Right kidney (tissue), 9 donors: ENCODE measurements at places on chromosomes 11 and 22.

DNA sequence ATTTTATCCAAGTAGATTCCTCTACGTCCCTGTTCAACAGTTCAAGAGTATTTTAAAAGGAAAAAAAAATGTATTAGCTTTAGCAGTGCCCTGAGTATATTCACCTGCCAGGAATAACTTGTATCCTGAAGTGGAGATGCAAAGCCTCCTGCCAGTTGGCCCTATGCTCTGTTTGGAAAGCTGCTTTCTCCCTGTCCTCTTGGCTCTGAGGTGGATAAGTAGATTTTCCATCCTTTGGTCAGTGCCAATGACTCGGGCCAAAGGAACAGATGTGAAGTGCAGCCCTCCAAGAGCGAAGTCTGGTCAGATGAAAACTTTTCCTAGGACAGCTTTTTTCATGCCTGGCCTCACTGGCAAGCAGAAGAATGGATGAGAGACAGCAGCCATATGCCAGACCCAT lies 839.9 kb upstream of the TENM4 start:
- DNase-seq, result no peak

DNA sequence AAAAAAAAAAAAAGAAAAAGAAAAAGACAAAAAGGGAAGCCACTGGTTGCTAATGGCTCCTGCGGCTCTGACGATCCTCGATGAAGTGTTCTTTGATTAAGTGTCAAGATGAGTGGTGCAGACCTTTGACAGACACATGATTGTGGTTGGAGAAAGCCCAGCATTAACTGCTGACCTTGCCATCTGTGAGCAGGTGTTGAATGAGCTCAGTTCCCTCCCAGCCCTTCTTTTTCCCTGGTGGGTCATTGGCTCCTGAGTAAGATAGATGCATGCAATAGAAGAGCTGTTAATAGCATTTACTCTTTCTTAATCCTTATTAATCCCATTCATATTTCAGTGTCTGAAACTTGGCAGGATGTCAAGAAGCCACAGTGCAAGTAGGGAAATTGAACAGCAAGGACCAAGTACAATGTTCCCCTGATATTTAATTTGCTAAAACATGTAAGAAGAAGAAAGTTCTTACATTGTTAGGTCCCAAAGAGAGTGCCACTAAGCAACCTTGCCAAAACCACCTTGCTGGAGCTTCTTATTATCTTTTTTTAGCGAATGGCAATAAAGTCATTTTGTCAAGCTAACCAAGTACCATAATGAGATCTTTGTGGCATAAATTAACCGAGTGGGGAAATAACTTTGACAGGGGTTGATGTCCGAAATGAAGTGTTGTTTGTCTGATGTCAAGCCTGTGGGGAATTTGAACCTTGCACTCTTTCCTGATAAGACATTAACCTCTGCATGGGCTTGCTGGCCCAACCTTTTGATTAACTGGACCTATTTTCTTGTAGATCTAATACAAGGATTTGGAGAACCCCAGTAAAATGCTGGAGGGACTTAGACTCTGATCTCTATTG lies 113.7 kb downstream of the PTPRJ start:
- DNase-seq, result no peak

- DNase-seq, result no peak
These were observed 61.5 kb upstream of the PITPNB start for GRCh38 chr22:27980424-27981148.

DNA sequence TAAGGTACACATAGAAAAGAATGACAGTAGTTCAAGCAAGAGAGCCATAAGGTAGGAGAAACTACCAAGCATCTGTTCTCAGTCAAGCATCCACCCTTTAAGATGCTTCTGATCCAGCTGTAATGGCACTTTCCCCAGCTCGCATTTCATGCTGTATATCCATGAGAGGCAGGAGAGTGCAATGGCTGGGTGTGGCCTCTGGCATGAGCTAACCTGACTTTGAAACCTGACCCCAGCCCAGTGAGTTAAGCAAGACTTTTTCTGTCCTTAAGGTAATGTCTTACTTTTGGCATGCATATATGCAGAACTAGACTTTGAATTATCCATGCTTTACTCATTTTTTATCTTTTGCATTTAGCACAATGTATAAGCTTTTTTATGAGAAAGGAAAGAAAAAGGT lies 79.8 kb upstream of the CNTN5 start:
- DNase-seq, result no peak

DNA sequence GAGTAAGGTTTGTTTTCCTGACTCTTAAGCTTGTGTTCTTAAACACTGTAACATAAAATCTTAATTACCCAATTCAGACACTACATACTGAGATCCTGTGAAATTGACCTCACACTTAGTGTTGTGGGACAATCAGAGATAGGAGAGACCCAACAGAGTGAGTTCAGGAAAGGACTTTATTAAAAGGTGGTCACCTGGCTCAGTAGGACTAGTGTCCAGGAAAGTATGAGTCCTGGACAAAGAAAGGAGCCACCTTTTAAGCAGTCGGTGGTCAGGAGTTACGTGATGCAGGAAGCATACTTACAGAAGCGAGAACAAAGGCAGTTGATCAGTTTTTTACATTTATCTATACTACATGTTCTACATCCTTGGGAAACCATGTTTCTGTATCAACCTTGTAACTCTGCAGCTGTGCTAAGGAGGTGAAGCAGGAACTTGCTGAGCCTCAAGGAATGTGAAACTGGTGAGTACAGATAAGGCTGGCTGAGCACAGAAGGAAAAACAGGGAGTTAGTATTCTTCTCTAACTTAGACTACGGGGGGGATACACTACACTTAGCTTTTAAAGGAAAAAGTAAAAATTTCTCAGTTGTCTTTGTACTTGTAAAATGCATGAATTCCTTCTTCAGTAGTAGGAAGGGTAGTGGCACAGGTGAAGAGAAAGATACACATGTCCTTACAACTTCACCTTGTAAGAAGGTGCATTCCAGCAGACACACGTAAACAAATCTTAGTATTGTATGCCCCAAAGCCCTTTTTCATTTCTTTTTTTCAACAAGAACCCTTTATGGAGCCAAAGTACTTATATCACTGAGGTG lies 15.1 kb downstream of the OR51E1 start:
- peak; percentile 38 for DNase-seq
